ENCODE measurements at places on chromosomes 1 and 21.

- no peak for DNase-seq
Observed at GRCh38 chr1:72122099-72122880, 160.0 kb downstream of the NEGR1 start.

GRCh38 chr1:216807696-216808095 lies 84.5 kb upstream of the ESRRG start:
- DNase-seq = no peak

- no peak for DNase-seq
Observed at GRCh38 chr1:224238212-224238611, 55.2 kb downstream of the DEGS1 start.

GRCh38 chr1:80675454-80675853 lies 1125.3 kb upstream of the ADGRL2 start:
- no peak for DNase-seq

- DNase-seq = no peak
Observed at GRCh38 chr1:27643600-27644368, 8.8 kb upstream of the FGR start.

GRCh38 chr1:203207751-203208150 lies 21.2 kb upstream of the CHI3L1 start:
- DNase-seq = no peak

DNA sequence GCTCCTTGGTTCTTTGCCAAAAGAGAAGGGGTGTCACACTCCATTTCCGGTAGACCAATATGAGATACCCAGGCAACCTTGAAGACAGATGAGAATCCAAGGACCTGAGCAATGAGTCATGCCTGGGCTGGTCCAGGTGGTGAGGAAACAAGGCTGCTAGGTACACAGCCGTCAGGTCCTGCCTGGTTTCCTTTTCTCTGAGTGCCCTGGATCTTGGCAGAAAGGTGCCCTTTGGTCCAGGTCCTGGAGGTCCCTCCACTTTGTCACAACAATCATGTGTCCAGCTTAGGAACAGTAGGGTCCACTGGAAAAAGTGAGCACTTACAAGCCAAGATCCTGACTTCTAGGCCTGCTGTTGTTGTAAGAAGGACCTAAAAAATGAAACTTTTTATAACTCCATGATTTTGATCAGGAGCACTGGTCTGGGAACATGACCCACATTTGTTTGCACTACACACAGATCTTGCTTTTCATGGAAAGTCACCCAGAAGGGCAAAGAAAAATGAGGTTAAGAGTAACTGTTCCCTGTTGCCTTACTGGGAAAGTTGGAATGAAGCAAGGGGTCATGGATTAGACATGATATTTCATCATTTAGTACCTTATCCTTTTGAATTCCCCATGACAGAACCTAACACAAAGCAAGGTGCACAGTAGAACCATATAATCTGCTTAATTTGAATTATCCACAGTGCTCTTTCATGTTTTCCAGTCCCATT lies 94.7 kb downstream of the PAPPA2 start:
- DNase-seq = no peak

DNA sequence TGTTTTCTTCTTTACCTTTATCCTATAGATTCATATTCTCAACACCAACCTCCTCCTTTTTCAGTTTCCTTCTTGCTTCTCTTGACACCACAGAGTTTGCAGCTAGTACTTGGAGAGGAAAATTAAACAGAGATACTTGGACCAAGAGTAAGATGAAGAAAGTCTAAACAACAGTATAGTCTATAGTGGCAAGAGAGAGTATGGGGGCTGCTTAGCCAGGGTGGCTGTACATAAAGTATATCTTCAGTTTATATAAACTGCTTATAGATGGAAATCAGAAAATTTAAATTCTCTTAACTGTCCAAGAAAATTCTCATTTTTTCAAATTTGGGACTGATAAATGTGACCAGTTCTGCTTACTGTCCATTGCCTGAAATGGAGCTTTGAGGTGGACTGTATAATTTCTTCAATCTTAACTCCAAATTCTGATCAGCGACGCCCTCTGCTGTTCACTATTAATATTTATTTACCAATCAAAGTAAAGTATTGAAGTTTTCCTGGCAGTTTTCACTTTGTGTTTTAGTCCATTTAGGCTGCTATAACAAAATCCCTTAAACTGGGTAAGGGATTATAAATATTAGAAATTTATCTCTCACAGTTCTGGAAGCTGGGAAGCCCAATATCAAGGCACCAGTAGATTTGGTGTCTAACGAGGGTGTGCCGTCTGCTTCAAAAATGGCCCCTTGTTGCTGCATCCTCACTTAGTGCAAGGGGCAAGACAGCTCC lies 14.8 kb upstream of the METTL18 start:
- DNase-seq = no peak

DNA sequence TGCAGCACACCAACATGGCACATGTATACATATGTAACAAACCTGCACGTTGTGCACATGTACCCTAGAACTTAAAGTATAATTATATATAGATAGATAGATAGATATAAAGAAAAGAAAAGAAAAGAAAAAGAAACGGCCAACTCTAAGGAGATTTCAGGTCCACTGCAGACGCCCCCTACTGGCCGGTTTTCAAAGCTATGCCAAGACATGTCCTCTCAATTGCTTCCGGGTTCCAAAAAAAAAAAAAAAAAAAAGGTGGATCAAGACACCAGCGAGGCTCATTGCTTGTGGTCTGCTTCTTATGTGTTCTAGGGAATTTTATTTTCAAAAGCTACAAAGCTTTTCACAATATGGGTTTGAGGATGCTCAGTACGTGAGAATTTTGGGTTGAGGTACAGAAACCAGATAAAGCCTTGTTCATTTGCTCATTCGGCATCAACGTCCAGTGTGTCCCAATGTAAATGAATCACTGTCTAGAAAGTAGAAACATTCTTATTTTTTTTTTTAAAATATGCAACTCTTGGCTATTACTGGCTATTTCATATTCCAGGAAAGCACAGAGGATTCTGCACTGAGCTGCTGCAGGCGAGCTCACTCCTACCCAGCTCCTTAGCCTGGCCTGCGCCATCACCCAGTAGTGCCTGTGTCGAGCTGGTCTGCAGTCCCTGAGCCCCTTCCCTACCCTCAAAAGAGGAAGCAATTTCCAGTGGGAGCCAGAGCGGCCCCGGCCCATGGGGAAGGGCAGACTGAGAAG lies 643.0 kb downstream of the KIF26B start:
- DNase-seq = no peak

DNA sequence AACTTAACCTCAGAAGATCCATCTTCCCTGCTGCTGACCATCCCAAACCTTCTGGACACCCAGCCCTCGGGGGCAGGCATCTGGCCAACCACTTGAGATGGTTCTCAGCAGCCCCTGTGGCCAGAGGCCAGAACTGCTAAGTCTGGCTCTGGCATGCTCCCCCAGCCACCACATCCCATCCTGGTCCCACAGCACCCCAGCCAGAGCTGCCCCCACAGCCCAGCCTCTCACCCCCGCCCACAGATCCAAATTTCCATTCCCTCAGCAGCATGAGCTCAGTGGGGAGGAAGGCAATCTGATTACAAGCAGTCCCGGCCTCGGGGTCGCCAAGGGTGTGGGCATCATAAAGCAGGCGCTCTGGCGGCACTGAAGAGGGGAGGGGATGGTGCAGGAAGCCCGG lies 45.6 kb downstream of the GLIS1 start:
- no peak for DNase-seq

- DNase-seq = no peak
Observed at GRCh38 chr1:82686774-82687173, 886.0 kb downstream of the ADGRL2 start.

DNA sequence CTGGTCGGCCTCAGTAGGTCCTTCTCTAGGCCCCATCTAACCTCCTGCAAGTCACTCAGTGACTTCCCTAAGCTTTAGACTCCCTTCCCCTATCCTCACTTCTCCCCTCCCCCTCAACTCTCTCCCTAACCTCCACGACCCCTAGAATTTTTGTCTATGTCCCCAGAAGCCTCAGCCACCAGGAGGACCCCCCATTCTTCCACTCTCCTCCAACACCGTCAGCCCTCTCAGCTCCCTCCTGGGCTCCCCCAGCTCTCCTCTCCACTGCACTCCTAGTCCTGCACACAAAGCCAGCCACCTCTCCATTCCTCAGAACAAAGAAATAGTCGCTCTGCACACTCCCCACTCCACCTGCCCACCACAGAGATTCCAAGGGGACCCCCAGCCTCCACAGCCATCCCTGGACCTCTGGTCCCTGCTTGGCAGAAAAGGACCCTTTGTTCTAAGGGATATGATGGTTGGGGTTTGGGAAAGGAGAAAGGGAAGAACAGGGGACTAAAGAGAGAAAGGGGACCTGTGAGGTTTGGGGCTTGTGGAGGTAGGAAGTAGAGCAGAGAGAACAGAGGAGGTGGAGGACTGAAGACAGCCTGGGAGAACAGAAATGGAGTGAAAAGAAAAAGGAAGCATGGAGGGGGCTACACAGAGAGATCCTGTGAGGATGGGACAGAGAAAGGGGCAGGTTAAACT lies 2.8 kb downstream of the ARHGEF2 start:
- no peak for DNase-seq

DNA sequence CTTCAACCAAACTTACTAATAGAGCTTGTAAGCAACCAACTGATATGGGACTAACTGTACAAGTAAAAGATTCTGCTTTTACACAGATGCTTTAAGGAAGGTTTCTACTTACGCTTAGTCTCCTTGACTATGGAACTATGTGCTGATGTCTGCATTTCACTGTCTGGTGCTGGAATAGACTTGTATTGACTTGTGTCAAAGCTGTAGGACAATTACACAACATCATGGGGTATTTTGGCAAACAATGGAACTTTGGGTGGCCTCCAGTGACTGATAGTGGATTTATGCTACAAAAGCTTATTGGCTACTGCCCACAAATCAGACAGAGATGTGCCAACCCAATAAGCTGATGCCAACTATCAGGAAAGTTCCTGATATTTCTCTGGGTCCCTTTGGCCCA lies 10.6 kb downstream of the CBR1 start:
- no peak for DNase-seq

DNA sequence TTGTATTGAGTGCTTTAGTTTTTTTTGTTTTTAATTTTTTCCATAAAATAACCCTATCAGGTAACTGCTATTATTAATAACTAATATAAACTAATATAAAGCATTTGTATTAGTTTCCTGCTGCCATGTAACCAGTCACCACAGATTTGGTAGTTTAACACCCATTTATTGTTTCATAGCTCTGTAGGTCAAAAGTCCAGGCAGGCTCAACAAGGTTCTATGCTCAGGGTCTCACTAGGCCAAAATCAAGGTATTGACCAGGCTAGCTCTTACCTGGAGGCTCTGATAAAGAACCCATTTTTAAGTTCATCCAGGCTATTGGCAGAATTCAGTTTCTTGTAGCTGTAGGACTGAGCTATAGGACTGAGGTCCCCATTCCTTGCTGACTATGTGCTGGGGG lies 189.4 kb downstream of the DAB1 start:
- no peak for DNase-seq

DNA sequence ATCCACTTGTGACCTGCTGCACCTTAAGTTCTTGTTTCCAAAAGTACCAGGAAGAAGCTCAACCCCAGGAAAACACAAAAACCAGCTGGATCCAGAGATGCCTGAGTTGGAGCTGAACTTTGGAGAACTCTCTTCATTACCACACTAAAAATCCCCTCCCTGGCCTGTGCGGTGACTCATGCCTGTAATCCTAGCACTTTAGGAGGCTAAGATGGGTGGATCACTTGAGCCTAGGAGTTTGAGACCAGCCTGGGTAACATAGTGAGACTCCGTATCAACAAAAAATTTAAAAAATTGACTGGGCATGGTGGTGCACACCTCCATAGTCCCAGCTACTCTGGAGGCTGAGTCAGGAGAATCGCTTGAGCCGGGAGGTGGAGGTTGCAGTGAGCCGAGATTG lies 6.2 kb downstream of the MAP1LC3C start:
- no peak for DNase-seq

DNA sequence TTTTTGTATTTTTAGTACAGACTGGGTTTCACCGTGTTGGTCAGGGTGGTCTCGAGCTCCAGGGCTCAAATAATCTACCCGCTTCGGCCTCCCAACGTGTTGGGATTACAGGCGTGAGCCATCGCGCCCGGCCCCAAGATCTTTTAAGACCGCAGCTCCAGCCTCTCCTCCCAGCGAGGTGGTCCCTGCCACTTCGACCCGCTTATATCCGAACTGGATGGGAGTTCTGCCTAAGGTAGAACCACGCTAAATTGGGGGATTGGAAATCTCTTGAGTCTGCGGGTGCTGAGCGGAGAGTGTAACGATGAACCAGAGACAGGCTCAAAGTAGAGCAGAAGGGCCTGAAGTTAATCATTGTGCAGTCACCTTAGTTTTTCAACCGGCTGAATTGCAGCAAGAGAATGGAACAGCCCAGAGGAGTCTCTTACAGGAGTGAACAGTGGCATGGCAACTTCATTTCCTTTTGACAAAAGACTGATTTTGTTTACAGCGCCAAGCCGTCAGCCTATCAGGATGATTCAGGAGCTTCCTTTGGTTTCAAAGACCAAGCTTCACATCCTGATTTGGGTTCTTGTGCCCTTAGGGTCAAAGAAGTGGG lies 726 bp upstream of the CYB5R1 start:
- no peak for DNase-seq

GRCh38 chr21:32570456-32570855 lies 14.9 kb downstream of the TCP10L start:
- DNase-seq = no peak

- DNase-seq = no peak
Observed at GRCh38 chr1:152442765-152443164, 28.7 kb upstream of the CRNN start.

DNA sequence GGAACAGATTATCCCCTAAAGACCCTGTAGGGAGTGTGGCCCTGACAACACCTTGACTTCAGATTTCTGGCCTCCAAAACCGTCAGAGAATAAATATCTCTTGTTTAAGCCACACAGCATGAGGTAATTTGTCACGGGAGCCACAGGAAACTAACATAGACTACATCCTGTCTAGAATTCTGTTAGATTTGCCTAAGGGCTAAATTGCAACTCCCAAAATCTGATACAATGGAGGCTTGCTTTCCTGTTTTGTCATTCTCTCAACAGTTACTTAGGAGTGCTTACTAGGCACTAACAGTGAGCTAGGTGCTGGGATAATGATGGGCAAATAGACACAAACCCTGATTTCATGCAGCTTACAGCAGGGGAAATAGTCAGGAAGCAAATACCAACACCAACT lies 141.6 kb downstream of the MIS18A start:
- no peak for DNase-seq

DNA sequence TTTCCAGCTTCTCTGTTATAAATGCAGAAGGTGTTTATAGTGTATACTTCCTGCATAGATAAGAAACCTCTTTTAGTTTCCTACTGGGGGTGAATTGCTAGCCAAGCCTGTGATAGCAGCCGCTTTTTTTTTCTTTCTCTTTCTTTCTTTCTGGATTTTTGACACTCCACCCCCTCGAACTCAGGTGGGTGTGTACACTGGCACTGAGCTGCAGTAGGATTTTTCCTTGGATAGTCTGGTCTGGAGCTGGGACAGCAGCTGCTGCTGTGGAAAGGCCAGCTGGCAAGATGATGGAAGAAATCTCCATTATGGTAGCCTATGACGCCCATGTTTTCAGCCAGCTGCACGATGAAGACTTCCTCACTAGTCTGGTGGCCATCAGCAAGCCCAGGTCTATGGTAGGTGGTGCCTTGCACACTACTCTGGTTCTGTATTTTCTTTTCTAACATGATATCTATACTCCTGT lies 122.5 kb upstream of the CACYBP start:
- no peak for DNase-seq
